ENCODE measurements at places on chromosomes 2 and 18.
A peak's percentile ranks its signal among the peaks of the same experiment; 100 is the strongest.

GRCh38 chr2:187497858-187498463 is 49.9 kb upstream of the CALCRL start:
- DNase-seq: peak; percentile 6

- DNase-seq: no peak
These were observed 3.1 kb upstream of the CYTIP start for GRCh38 chr2:157447031-157447430.

DNA sequence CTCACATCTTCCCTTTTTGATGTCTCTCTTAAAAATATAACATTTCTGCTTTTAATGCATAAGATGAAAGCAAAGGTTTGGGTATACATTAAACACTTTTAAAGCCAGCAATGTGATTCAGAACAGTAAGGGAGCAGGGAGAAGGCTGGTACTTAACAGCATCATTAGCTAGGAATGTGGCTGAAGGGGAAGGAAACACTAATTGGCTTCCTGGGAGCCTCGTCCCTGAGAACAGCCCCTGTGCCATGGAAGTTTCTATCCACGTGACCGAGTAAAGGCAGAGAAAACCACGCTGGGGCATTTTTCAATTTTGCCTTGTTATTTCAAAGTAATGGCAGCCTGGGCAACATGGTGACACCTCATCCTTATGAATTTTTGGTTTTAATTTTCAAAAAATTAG is 109.2 kb upstream of the GPC1 start:
- DNase-seq: peak; percentile 10

- DNase-seq: peak; percentile 98
These were observed 789.4 kb downstream of the LRP1B start for GRCh38 chr2:141341444-141341843.

All from fibroblast of skin of right biceps (primary cell).